Body of pancreas (tissue), 4 donors: ENCODE measurements at places on chromosomes 1 and 21.

GRCh38 chr1:213035573-213035972 lies 15.5 kb upstream of the RPS6KC1 start:
- DNase-seq: no peak
- no peaks in the 10 kb centered on the region for H3K36me3 ChIP-seq
- no peak overlapping the region for H3K4me3 ChIP-seq
- H3K27me3 ChIP-seq: no peaks in the 10 kb centered on the region
- no peak overlapping the region for H3K27ac ChIP-seq

- H3K4me1 ChIP-seq: no peaks in the 10 kb centered on the region
- no peak for DNase-seq
- H3K27me3 ChIP-seq: no peaks in the 10 kb centered on the region
- no peak overlapping the region for H3K27ac ChIP-seq
- H3K36me3 ChIP-seq: no peaks in the 10 kb centered on the region
Measured at GRCh38 chr1:206411321-206411720, 59.0 kb upstream of the IKBKE start.

DNA sequence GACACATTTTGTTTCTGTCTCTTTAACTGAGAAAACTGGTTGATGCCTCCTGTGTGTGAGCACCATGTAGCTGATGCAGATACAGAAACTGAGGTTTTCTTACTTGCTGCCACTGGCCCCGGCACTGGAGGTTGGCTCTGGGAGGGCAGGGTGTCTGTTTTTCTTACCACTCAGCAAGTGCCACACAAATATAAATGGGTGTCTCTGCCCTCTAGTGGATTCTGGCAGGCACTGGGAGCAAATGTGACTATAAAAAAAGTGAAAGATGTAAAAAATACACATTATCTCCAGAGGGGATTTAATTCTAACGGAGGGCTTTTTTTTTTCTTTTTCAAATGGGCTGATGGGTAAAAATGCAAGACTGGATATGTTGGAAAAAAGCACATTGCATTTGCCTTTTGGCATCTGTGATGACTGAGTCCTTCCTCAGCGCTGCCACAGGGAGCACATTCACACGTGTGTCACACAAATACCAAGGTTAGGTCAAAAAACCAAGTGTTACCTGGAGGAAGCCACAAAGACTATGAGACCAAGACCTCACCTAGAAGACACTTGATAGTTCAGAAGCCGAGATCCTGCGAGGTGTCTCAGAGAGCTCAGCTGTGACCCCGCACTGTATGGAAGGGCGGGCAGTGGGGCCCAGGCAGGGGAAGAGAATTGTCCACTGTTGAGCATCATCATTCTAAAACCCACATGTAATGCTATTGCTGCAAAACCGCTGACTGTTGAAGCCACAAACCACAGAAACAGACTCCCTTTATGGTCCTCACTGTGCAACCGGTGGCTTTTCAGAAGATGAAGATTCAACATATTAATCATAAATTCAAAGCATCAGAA lies 18.9 kb downstream of the PGBD2 start:
- H3K4me1 ChIP-seq: peaks cover 16% of the 10 kb centered on the region
- H3K27me3 ChIP-seq: no peaks in the 10 kb centered on the region
- H3K27ac ChIP-seq: no peak overlapping the region
- H3K4me3 ChIP-seq: no peak overlapping the region

DNA sequence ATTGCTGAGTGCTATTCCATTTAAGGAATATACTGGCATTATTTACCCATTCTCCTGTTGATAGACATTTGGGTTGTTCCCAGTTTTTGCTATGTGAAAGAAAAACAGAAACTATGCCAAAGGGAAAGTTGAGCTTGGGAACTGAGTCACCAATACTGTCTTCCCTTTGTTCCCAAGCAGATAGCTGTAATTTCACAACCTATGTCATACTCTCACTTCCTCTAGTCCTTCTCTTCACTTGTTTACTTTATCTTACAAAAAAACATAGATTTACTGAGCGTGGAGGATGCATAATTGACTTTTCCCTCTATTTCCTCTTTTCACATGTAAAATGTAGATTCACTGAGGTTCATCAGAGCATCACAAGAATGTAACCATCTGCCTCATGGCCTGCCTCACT lies 32.4 kb upstream of the PGBD5 start:
- no peaks in the 10 kb centered on the region for H3K36me3 ChIP-seq
- no peak for DNase-seq
- H3K27me3 ChIP-seq: no peaks in the 10 kb centered on the region
- H3K4me3 ChIP-seq: no peak overlapping the region
- peaks cover 14% of the 10 kb centered on the region for H3K4me1 ChIP-seq

DNA sequence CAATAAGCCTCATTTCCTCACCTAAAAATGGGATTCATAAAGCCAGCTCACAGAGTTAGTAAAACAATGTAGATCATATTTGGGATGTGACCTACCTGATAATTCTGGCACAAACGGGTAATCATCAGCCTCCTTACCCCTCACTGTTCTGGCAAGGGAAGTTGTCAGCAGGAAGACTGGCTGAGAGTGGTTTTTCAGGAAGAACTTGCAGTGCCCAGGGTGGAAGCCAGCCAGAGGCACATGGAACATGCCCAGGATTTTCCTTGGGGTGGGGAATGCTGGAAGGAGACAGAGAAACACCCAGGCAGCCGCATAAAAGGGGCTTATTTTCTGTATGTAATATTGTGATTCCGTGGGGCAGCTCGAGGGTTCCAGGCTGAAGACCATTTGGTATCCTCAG lies 7.7 kb upstream of the SLC5A9 start:
- H3K27ac ChIP-seq: peak overlapping the region; percentile 38
- no peaks in the 10 kb centered on the region for H3K36me3 ChIP-seq
- DNase-seq: peak; percentile 53
- H3K27me3 ChIP-seq: no peaks in the 10 kb centered on the region

DNA sequence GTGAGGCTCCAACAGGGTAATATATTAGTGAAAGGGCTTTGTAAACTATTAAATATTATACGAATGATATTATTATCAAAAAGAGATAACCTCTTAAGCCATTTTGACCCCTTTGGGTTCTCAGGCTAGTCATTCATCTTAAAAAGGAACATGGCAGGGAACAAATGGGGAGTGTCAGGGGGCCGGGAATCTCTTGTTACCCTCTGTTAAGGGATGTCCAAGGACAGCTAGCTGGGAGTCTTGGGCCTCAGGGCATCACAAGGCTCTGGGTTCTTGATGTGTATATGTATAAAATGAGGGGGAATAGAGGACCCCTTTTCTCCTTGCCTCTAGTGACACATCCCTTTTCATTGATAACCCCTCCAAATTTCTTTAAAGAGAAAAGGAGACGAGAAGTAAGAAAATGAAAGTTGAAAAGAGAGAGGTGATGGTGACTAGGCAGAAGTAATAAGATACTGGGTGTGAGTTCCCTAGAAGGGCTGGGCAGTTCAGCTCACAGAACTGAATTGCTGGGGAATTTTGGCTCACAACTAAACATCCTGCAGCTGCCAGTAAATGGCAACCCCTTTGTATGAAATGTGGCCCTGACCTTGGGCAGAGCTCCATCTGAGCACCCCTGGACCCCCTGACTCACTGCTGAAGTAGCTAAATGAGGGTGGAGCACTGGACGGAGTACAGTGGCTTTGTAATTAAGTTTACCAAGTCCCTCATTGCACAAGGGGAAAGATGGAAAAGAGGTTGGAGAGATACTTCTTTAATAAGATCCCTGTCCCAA lies 20.0 kb upstream of the ZNF326 start:
- H3K4me3 ChIP-seq: no peak overlapping the region
- no peak overlapping the region for H3K27ac ChIP-seq
- no peaks in the 10 kb centered on the region for H3K4me1 ChIP-seq
- H3K27me3 ChIP-seq: no peaks in the 10 kb centered on the region
- DNase-seq: no peak

DNA sequence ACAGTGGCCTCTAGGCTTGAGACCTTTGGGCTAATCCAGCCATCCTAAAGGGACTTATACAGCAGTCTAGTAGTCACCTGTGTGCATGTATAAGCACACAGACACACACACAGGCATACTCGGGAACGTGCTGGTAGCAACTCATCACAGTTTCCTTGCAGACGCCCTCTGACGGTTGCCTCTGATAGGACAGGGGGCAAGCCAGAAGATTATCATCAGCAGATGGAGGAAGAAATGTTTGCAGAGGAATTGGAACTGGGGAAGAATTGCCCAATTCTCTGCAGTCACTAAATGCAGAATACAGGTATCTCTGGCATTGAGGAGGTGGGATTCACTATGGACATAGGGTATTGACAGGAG lies 222.2 kb downstream of the C1orf94 start:
- H3K4me1 ChIP-seq: no peaks in the 10 kb centered on the region
- no peak overlapping the region for H3K4me3 ChIP-seq
- DNase-seq: no peak
- no peaks in the 10 kb centered on the region for H3K27me3 ChIP-seq

DNA sequence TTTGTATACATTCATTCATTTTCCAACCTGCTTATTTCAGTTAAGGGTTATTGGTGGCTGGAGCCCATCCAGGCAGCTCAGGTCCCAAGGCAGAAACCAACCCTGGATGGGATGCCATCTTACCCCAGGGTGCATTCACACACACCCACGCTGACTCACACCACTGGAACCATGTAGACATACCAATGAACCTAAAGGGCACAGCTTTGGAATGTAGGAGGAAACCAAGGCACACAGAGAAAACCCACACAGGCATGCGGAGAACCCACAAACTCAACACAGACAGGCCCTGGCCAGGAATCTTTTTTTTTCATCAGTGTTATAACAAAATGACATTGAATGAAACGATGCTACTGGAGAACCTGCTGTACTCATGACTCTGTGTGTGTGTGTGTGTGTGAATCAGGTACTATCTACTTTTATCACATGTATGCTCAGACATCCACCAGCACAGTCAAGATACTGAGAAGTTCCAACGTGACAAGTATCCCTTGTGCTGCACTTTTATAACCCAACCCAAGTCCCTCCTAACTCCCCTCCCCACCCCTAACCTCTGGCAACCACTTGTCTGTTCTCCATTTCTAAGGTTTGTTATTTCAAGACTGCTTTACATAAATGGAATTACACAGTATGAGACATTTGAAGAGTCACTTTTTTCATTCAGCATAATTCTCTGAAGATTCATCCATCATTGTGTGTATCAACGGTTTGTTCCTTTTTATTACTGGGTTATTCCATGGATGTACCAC lies 286.8 kb upstream of the PLD5 start:
- H3K27ac ChIP-seq: no peak overlapping the region
- H3K36me3 ChIP-seq: no peaks in the 10 kb centered on the region
- no peak for DNase-seq
- no peaks in the 10 kb centered on the region for H3K4me1 ChIP-seq
- H3K27me3 ChIP-seq: no peaks in the 10 kb centered on the region

GRCh38 chr1:238466459-238466858 lies 575.7 kb upstream of the ZP4 start:
- H3K36me3 ChIP-seq: no peaks in the 10 kb centered on the region
- no peak overlapping the region for H3K4me3 ChIP-seq
- no peaks in the 10 kb centered on the region for H3K27me3 ChIP-seq
- H3K4me1 ChIP-seq: no peaks in the 10 kb centered on the region
- DNase-seq: no peak

DNA sequence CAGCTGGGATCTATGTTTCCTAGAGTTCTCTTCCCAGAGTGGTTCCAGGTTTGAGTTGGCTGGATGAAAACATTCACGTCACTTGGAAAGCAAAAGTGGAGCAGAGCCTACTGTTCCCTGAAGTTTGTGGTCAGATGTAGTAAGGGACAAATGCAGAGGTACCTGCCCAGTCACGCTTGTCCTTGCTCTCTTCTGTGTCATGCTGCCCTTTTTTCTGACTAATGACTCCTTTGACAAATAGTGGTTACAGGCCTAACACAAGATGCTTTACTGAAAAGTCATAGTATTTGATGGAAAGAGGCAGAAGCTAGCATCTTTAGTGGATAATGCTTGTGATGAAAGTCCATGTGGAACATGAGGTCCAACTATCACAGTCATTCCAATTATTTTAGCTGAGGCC lies 881.4 kb upstream of the B3GALT2 start:
- no peak overlapping the region for H3K4me3 ChIP-seq
- H3K27ac ChIP-seq: no peak overlapping the region
- no peaks in the 10 kb centered on the region for H3K27me3 ChIP-seq
- peaks cover 4% of the 10 kb centered on the region for H3K4me1 ChIP-seq
- no peaks in the 10 kb centered on the region for H3K36me3 ChIP-seq

DNA sequence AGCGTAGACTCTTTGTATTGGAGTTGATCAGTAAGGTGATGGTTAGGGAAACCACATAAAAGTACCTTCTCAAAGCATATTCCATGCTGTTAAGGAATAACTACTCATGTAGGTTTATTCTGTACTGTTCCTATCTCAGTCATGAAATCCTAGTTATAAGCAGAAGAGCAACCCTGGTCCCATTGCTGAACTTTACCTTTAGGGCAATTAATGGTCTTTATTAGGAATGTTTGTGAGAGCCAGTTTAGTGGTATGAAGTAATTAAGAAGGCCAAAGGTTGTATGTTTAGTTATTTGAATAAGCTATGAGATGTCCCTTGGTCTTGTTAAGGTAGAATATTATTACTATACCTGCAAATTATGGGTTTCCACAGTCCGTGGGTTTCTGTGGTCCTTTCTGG lies 44.0 kb downstream of the ACP6 start:
- H3K4me3 ChIP-seq: no peak overlapping the region
- H3K27me3 ChIP-seq: no peaks in the 10 kb centered on the region
- H3K27ac ChIP-seq: no peak overlapping the region

DNA sequence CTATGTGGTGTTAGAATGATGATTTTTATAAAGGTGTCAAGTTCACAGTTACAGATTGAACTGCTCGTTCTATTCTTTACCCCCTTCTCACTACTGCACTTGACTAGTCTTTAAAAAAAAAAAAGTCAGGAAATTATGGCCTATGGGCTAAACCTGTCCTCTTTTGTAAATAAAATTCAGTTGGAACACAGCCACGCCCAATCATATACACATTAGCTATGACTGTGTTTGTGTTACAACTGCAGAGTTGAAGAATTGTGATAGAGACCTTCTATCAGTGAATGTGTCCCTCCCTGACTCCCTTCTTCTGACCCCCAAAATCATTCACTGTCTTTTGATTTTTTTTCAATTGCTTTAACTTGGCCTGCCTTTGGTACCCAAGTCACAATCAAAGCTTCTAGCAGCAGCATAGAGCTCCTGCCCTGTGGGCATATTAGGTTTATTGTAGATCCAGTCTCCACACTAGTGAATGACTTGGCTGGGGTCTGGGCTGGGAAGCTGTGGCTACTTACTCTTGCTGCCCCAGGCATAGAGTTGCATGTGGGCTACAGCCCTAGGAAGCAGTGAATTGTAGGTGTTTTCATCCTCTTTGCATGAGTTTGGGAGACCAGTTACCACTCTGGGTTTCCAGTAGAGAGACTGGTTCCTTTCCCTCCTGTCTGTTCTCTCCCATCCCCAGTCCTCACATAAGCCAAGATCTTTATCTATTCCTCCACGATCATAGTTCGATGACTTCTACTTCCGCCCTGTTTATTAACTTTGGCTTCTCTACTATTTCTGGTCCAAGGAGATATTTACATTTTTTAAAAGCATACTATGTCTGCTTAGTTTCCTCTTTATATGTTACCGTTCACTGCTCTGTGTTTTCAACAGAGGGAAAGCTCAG lies 249.9 kb downstream of the FMN2 start:
- H3K4me1 ChIP-seq: no peaks in the 10 kb centered on the region
- H3K4me3 ChIP-seq: no peak overlapping the region
- H3K27me3 ChIP-seq: no peaks in the 10 kb centered on the region
- H3K27ac ChIP-seq: no peak overlapping the region

GRCh38 chr1:8671306-8671917 lies 146.0 kb downstream of the RERE start:
- no peak overlapping the region for H3K4me3 ChIP-seq
- no peaks in the 10 kb centered on the region for H3K27me3 ChIP-seq
- DNase-seq: peak; percentile 47
